ENCODE measurements at places on chromosomes 5 and 9. TPM values are rescaled to one million over a fixed set of nuclear protein-coding genes. Genes with fewer than 3 reads are reported as not detected.

DNA sequence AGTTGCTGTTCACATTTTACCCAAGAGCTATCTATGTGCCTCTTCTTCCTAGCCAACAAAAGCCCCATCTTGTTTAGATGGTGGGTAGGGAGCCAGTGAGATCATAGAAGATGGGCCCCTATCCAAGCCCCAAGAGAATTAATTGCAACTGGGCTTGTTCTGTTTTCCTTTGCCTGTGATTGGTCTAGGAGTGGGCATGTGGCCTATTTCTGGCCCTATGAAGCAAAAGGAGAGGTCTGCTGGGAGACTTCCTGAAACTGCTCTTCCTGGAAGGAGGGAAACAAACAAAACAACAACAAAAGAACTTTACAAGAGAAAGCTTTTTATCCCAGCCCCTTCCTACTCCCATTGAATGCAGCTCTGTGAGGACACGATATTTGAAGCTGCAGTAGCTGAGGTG, 32.5 kb upstream of the ALDOB start:
- ATAC-seq = no peak

- ATAC-seq = no peak
Observed at GRCh38 chr9:70951749-70952727, 169.4 kb downstream of the TRPM3 start.

FOXD4L3 gene
- not detected for total RNA-seq

THG1L gene
- total RNA-seq = 10.6 TPM

SPATA31E1 gene
- not detected for total RNA-seq

KIF4B gene
- not detected for total RNA-seq

All from esophagus mucosa (tissue), 1 donor.